CD4-positive, alpha-beta T cell treated with Interleukin-21 for 1 hour (primary cell): ENCODE measurements at places on chromosomes 5 and 9.

DNA sequence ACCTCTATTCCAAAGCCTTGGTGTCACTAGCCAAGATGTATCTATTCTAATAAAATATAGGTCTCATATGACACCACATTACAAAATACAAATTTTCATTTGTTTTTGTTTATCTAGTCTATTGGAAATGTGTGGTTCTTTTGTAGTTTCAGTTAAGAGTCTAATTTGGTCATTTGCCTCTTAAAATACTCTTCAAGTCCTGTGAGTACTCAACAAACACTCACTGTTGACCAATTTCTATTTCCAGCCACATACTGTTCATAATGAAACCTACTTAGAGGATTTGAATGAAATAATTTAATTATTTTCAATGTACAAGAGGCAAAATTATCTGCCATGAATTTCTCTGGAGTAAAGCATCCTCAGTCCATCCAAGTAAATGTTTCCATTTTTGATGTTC, 40.6 kb downstream of the SLC1A3 start:
- no peak for DNase-seq

- DNase-seq, result no peak
These were observed 314.1 kb upstream of the KIF2A start for GRCh38 chr5:61991866-61992265.

- DNase-seq, result no peak
These were observed 1.1 kb downstream of the BAG1 start for GRCh38 chr9:33263131-33264002.

DNA sequence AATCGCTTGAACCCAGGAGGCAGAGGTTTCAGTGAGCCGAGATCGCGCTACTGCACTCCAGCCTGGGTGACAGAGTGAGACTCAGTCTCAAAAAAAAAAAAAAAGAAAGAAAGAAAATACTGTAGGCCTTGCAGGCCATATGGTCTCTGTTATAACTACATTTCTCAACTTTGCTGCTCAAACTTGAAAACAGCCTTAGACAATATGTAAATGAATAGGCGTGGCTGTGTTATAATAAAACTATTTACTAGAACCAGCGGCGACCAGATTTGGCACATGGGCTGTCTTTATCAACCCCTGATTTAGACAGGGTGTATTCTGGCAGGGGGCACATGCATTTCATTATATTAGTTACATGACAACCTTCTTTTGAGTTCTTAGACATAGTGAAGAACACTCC, 130.0 kb downstream of the C9orf152 start:
- no peak for DNase-seq

- DNase-seq, result no peak
These were observed 4.2 kb downstream of the SCGB3A2 start for GRCh38 chr5:147882586-147883313.

- no peak for DNase-seq
These were observed 233.2 kb upstream of the PRDM9 start for GRCh38 chr5:23274171-23274570.

- no peak for DNase-seq
These were observed 3.8 kb upstream of the FAM120A start for GRCh38 chr9:93447655-93448054.

- no peak for DNase-seq
These were observed 139.3 kb upstream of the PLCXD3 start for GRCh38 chr5:41649659-41650058.

GRCh38 chr5:54332720-54333119, 22.3 kb upstream of the ARL15 start:
- no peak for DNase-seq
